LoVo (cell line): ENCODE measurements at places on chromosomes 5 and 9.

DNA sequence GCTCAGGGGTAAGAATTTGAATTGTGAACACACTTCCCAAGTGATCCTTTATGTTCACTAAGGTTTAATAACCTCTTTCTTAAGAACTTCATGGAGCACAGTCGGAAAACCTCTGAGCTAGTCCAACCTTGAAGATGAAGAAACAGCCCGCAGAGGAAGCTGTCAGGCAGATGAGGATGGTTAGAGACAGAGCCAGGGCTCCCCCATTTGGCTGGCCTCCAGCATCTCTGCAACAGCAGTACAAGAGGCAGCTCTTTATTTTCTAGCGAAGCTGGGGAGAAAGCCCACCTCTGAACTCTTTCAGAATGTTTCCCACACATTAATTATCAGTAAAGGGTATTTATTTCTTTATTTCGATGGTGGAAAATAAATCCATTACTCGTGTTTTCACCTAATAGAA is 350.8 kb downstream of the DMRT2 start:
- no peak for DNase-seq

DNA sequence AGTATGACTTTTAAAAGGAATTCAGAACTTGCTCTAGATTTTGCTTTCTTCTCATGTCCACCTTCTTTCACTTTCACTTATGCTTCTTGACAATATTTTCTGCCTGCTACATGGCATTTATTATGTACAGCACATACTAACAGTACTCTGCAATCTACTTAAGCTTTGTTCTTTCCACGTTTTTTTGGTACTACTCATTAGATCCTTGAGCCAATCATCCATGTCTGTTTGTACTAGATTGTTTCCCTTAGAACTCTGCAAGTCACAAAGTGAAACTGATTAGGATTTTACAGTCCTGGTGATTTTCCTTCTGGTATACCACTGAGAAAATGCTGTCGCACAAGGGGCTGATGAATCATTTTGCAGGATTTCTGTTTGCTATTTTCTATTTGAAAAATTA is 78.3 kb downstream of the PARP8 start:
- peak; percentile 42 for DNase-seq

DNA sequence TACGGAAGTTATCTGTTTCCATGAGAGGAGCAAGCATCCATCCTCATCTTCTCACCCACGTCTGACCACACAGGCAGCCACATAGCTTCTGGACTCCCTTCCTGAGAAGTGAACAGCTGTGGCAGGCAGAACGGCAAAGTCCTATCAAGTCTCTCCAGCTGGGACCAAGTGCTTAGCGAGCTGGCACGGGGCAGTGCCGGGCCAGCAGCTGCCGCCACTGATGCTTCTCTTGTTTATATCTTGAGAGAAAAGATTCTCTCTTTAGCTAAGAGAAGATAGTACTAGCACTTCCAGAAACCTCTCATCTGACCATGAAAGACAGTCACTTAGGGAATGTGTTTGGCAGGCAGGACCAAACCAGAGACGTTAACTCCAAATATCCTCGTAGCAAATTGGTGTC is 37.2 kb downstream of the PLAC8L1 start:
- no peak for DNase-seq

GRCh38 chr5:171660434-171660833 is 125.2 kb upstream of the SMIM23 start:
- DNase-seq, result no peak

DNA sequence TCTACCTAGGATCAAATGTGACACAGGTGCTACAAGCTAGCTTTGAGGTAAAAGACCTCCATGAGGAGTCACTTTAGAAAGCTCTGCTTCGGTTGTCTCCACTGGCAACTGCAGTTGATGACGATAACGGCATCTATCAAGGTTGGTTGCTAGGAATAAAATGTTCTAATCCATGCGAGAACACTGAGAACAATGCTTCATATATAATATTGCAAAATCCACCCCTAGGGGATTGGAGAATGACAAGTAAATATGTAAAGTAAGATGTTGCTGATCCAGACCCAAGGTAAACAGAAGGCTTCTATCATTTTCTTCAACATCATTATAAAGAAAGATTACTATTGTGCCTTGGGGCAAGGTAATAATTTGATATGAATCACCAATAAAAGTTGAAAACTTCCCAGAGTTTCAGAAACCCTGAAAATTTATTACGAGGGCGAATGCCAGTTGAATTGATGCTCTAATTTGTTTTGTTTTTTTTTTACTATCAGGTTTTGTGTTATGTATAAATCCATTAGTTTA is 1003.4 kb downstream of the CDH18 start:
- DNase-seq, result no peak

- DNase-seq, result no peak
Observed at GRCh38 chr9:33082128-33082527, 5.7 kb upstream of the SMU1 start.

- DNase-seq, result no peak
Observed at GRCh38 chr5:176880366-176881020, 18.7 kb downstream of the HK3 start.

- DNase-seq, result no peak
Observed at GRCh38 chr9:135088979-135089847, 1.7 kb downstream of the OLFM1 start.

- no peak for DNase-seq
Observed at GRCh38 chr9:91953718-91954117, 3.7 kb upstream of the ROR2 start.

- DNase-seq, result no peak
Observed at GRCh38 chr5:125336401-125336800, 590.0 kb upstream of the ZNF608 start.

- peak; percentile 81 for DNase-seq
Observed at GRCh38 chr5:58462623-58463230, 2.8 kb upstream of the PLK2 start.

GRCh38 chr5:89534331-89534730 is 651.3 kb upstream of the MEF2C start:
- DNase-seq, result no peak

DNA sequence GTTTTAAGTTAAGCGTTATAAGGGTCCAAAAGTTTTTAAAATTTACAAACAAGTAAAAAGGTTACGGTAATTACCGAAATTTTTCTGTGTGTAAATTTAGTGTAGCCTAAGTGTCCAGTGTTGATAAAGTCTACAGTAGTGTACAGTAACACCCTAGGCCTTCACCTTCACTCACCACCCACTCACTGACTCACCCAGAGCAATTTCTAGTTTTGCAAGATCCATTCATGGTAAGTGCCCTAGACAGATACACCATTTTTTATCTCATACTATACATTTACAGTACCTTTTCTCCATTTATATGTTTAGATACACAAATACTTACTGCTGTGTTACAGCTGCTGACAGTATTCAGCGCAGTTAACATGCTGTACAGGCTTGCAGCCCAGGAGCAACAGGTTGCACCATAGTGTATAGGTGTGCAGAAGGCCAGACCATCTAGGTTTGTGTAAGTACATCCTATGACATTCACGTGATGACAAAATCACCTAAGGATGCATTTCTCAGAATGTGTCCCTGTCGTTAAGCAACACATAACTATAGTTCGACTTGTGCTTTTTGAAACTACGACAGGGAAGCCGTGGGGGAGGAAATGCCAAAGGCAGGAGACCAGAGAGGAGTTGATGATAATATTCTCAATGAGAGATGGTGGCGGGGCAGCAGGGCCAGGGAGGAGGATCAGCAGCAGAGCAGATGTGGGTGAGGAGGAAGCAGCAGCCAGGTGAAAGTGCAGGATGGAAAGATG is 48.6 kb downstream of the PSMB7 start:
- no peak for DNase-seq
